ENCODE measurements at places on chromosomes 1 and 21.
A peak's percentile ranks its signal among the peaks of the same experiment; 100 is the strongest.

DNA sequence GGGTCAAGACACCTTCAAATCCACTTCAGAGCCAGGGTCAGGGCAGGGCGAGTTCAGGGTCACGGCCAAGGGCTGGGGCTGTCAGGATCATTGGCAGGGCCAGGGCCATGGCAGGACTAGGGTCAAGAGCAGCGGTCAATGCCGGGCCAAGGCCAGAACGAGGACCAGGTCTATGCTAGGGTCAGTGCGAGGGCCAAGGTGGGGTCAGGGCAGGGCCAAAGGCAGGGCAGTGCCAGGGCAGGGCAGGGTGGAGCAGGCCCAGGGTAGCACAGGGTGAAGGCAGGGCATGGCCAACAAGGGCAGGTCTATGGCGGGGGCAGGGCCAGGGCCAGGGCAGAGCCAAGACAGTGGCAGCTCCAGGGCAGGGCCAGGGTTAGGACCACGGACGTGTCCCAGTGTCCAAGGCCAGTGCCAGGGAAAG is 154.0 kb downstream of the LIPI start:
- DNase-seq = no peak

GRCh38 chr1:150182247-150182646 is 32.5 kb downstream of the PLEKHO1 start:
- no peak for DNase-seq

- DNase-seq = no peak
These were observed 26.0 kb downstream of the SETD4 start for GRCh38 chr21:36034211-36034913.

DNA sequence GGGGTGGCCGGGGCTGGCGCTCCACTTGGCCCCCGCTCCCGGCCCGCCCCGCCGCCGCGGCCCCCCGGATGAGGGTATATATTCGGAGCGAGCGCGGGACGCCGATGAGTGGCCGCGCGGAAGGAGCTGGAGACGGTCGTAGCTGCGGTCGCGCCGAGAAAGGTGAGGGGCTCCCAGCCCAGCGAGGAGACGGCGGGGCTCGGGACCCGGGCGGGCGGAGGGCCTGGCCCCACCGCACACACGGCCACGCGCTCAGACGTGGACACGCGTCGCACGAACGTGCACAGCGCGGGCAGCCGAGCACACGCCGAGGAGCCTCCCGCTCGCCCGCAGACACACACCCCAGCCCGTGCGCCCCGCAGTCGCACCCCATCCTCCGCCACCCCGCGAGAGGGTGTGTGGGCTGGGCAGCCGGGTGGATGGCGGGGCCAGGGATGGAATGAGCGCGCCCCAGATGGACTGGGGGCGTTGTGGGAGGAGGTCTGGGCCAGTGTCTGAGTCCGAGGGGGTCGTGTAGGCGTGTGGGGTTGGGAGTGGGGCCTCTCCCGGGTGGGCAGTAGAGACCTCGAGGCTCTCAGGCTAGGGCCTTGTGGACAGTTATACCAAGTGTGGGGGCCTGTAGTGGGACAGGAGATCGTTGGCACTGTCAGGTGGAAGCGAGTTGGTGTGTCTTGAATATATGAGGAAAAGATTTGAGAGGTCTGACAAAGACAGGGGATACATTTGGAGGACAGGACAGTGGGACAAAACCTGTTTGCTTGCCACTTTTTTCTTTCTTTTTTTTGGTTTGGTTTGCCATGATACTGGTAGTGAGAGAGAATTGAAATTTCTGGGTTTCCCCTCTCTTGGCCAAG is at the start of gene UAP1:
Gene UAP1, plus strand, starts transcription at position 107 of the 854 bp plus-strand sequence. CDS start 4,347 bp downstream, outside the sequence.
- DNase-seq = no peak

DNA sequence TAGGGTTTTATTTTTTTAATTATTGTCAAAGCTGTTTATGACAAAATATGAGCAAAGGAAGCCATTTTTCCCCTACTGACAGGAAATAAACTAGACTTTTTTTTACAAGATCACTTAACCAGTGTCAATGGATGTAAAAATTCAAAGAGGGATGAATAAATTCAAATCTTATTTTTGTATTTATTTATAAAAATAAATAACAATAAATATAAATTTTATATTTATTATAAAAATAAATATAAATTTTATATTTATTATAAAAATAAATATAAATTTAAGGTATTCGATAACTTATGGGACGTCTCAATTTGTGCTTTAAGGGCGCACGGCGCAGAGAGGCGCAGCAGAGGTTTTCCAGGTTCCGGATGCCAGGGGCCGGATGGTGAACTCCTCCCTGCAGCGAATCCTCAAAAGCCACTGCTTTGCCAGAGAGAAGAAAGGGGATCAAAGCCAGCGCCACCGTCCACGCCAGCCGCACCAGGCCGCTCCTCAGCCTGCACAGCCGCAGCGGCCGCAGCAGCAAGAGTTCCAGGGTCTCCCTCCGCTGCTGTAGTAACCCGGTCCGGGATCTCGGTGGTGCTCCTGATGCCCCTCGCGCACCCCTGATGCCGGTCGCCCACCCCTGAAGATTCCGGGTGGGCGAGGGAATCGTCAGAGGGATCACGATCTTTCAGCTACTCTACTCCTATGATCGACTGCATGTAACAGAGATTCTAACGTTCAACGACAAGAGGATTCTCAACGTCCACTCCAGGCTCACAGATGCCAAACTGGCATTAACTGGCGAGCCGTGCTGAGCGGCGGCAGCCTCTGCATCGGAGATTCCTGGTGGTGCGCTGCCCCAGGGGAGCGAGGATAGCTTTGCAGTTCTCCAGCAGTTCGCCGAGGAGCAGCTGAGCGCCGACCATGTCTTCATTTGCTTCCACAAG is 28.5 kb upstream of the RLF start:
- no peak for DNase-seq

- no peak for DNase-seq
These were observed 59.6 kb downstream of the VPS26C start for GRCh38 chr21:37207441-37208009.

GRCh38 chr1:212256369-212256768 is 28.8 kb upstream of the PPP2R5A start:
- DNase-seq = no peak

- peak; percentile 95 for DNase-seq
These were observed at the start of gene LRIF1 for GRCh38 chr1:110963691-110964454. Gene LRIF1 (minus strand): TSS chr1:110963922. CDS start chr1:110963688, 234 bp downstream.

DNA sequence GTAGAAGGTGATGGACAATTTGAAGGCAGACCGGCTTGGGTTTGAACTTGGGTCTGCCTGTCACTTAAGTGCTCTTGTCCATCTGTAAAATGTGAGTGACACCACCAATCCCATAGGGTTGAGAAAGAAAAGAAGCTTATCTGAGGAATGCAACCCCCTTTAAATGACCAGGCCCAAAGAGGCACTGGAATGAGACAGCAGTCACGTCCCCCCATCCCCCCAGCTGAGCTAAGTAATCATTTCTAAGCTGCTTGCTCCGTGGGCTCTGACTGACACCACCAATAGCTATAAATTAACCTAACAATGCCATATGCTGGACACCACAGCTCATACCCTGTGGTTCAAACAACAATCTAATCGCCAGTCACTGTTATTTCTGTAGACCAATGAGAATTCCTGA is 15.1 kb downstream of the LCA5L start:
- peak; percentile 63 for DNase-seq

GRCh38 chr1:7385471-7386225 is 385.4 kb upstream of the VAMP3 start:
- DNase-seq = no peak

DNA sequence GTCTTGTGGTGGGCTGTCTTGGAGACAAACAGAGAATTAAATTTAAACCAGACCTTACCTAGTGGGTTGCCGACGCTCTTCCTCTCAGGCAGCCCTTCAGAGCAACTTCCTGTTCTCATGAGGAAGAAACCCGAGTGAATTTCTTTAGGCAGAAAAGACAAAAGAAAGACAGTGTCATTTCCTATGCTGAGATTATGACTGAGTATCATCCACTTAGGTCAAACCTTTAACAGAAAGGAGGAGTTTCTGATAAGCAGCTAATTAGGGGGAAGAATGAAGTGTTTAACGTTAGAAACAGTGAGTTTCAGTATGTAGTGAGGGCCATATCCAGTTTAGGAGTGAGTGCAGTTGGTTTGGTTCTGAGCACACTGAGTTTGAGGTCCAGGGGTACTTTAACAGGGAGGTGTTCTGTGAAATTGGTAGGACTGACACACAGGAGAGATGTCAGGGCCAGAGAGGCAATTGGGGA is 38.7 kb downstream of the FASLG start:
- no peak for DNase-seq

- no peak for DNase-seq
These were observed 94.6 kb downstream of the ATP6V1G3 start for GRCh38 chr1:198445872-198446271.

DNA sequence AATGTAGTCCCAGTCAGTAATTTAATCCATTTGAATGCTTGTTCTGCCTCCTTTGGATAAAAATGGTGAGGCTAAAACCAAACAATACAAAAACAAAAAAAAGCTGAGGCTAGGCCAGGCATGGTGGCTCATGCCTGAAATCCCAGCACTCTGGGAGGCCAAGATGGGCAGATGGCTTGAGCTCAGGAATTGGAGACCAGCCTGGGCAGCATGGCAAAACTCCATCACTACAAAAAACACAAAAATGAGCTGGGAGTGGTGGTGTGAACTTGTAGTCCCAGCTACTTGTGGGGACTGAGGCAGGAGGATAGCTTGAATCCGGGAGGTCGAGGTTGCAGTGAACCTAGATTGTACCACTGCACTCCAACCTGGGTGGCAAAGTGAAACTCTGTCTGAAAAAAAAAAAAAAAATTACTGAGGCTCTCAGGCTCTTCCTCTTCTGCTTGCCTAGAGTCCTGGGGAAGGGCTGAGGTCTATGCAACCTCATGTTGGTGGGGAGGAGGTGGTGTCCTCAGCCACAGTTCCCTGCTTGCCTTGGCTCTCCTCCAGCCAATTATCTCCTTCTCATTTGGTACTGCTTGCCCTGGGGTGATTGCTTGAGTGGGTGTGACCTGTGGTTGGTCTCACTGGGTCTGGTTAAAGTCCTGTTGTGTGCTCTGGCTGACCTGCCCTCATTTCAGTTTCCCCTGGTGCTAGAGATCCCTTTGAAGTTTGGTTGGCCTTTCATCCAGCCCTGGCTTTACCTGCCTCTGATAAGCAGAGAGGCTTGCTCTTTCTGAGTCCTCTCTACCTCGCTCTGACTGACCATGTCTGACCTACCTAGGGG is 20.9 kb downstream of the S1PR1 start:
- DNase-seq = no peak

DNA sequence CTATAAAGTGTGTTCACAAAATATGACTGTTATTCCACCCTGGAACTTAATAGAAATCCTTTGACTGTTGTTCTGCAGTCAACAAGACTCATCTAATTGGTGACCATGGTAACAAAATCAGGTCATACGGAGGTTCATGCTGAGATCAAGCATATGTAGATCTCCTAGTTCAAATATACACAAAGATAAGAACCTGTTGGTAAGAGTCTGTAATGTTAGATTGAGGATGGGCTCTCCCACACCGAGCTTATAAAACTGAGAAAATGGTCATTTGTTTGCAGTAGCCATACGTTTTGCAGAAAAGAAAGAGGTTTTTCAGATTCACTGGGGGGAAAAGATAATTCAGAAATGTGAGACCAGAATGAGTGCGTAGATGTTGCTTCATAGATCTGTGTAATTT is 468.1 kb downstream of the RPS6KC1 start:
- DNase-seq = no peak

- DNase-seq = no peak
These were observed 465.3 kb upstream of the PTBP2 start for GRCh38 chr1:96256130-96256790.

DNA sequence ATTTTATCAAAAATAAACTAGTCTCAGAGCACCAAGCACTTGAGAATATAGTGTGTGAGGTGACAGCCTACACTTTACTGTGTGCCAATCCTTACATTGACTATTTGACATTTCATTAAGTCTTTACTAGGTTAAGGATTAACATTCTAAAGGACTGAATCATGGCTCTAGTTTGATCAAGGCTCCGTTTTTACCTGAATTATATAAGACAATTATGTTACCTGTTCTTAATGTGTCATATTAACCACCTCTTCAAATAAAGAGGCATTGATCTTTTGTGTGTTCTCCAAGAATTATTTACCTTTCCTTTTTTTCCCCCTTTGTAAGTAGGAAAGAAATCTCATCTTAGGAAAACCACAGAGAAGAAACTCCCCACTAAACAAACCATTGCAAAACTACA is 189.7 kb downstream of the HS2ST1 start:
- no peak for DNase-seq

DNA sequence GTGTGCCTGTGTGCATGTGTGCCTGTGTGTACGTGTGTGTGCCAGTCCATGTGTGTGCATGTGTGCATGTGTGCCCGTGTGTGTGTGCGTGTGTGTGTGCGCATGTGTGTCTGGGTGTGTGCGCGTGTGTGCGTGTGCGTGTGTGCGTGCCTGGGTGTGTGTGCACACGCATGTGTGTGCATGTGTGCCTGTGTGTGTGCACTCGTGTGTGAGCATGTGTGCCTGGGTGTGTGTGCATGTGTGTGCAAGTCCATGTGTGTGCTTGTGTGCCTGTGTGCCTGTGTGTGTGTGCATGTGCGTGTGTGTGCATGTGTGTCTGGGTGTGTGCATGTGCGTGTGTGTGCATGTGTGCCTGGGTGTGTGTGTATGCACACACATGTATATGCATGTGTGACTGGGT is 28.7 kb upstream of the COL6A2 start:
- no peak for DNase-seq

DNA sequence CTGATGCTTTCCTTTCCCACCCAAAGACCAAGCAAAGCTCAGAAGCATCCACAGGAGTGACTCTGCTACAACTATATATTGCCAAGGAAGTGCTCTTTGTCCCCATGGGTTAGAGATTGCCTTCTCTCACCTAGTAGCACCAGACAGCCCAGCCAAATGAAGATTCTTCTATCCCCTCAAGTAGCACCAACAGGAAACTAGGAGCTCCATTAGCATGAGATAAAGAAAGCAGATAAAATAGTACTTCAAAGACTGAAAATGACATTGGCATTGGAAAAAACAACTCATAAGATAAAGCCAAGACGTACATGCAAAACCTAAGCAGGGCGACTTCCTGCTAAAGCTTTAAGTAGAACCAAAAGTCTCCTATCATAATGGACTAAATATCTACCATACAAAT is 871.5 kb downstream of the AMY1C start:
- DNase-seq = no peak

GRCh38 chr1:187961895-187962294 is 1133.1 kb downstream of the PLA2G4A start:
- no peak for DNase-seq

DNA sequence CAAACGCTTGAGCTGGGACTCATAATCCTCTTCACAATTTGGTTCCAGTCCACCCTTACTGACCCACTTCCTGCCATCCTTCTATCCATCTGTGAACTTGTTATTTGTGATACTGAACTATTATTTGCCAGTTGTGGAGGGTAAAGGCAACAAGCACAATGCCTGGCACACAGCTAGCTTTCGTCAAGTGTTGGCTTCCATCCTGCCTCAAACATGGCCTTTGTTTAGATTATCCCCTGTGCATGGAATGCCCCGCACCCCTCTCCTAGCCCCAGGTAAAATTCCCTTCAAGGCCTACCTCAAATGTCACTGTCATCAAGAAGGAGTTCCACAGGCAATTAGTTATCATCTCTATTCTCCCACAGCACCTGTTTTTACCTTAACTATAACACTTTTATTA is 11.4 kb upstream of the CDCA8 start:
- DNase-seq = no peak

GRCh38 chr1:15160626-15161025 is 7.1 kb downstream of the TMEM51 start:
- no peak for DNase-seq

- no peak for DNase-seq
These were observed 25.1 kb upstream of the ZFP69B start for GRCh38 chr1:40425198-40425597.

GRCh38 chr1:85605484-85606413 is 25.2 kb downstream of the CCN1 start:
- no peak for DNase-seq
